ENCODE measurements at places on chromosomes 4 and X.

DNA sequence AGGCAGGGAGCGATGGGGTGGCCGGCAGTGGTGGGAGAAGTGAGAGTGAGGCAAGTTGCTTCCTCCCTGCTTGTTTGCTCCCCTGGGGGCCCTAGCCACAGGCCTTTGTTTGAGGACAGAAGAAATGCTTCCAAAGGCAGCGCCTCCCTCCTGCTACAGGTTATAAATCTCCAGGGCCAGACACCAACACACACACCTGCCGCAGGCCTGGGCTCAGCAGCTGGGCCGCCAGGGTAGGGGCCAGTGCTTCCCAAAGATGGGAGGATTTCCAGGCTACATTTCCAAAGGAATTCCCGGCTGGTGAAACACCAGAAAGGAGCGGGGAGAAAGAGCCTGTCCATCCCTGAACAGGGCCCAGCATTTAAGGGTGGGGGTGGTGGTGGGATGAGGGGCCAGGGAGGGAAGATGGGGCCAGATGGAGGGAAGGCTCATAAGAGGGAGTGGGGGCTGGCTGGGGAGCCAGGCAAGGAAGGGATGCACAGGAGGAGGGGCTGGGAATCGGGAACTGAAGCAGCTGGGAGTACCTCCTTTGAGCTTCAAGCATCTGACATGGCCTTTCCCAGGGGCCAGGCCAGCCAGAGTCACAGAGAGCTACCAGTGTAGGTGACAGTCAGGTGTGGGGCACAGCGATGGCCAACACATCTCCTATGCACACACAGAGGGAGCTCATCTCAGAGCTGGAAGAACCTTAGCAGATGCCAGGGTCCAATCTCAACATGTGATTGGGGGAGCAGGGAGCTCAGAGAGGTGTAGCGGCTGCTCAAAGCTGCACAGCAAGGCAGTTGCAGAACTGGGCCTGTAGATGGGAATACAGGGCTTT lies 143.9 kb downstream of the PJA1 start:
- DNase-seq: no peak

DNA sequence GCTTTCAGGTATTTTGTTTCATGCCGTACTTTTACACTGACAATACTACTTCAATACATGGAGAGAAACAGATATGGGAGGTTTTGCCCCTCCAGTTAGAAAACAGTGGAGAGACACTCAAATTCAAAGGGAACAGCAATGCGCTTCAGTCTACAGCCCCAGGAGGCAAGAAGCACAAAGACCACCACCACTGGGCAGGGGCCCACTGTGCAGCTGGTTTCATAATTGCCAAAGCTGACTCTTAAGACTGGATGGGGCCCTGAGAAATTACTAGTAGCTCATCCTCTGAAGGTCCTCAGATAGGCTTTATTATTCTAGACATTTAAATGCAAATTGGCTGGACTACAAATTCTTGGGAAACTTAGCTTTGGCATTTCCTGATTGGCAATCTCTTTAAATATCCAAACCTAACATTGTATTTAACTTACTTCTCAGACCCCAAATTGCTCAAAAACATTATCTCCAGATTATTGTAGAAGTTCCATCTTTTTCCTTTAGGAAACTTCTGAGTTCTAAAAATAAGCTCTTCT lies 85.9 kb upstream of the GPR34 start:
- DNase-seq: no peak

DNA sequence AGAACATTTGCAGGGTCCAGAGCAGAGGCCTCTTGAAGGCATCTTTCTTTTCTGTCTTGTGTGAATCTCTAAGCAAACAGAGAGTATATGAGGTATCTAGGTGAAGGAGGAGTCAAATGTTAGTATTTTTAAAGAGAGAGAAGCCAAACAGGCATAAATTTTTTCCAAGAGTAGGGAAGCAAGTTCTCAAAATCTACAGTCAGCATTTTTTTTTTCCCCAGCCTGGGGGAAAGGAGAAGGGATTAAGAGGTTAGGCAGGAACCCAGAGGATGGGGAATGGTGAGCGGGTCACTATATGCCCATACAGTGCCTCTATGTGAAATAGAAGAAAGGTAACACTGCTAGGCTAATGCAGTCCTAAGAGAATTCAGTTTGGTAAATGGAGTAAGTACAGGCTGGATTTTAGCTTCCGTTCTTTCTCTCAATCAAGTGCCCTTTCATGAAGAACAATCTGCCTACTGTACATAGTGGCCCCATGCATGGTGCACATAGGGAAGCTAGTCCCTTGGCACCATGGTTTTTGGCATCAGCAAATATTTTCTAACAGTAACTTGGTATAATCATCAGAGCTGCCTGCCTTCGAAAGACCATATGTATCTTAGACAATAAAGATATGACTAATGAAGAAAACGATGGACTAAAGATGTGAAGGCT lies 163.1 kb upstream of the MAB21L2 start:
- no peak for DNase-seq

DNA sequence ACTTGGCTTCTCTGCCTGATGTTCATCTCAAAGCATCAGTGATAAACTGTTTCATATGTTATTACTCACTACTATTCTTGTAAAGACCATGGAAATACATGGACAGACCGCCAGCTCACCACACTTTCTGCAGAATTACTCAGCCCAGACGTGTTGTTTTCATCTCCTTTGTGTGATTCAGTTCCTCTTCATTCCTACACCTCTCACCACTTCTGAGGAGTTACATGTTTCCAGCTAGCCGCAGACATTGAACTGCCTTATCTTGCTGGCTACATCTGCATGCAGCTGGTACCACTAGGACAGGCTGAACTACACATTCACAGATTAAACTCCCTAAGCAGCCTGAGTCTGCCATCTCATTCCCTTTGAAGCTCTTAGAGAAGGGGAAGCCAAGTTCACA lies 443.2 kb upstream of the FGF16 start:
- DNase-seq: no peak

DNA sequence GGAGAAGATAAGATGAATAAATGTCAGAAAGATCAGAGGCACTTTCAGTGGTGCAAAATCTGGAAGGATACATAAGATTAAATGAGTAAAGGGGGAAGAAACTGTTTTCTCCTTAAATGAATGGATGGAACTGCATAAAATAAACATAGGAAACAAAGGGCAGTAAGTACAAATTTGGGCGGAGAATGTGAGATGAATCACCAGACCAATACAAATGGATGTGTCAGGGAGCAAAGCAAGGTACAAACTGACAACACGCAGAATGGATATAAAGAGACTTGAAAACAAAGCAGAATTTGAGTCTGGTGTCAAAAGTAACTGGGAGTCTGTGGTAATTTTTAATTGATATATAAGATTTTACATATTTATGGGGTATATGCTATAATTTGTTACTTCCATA lies 175.3 kb upstream of the PCDH18 start:
- DNase-seq: no peak

DNA sequence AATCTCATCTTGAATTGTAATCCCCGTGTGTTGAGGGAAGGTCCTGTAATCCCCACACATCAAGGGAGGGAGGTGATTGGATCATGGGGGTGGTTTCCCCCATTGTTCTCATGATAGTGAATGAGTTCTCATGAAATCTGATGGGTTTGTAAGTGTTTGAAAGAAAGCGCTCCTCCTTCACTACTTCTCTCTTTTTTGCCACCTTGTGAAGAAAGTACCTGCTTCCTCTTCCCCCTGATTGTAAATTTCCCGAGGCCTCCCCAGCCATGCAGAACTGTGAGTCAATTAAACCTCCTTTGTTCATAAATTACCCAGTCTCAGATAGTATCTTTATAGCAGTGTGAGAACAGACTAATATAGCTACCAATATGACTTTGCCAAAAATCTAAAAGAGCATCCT lies 41.1 kb downstream of the GBA3 start:
- no peak for DNase-seq

- no peak for DNase-seq
Observed at GRCh38 chr4:109302361-109303139, at the start of gene COL25A1. COL25A1 (minus strand) TSS chr4:109302658.

GRCh38 chr4:122458625-122459024 lies 2.1 kb upstream of the IL2 start:
- DNase-seq: no peak

Measured in cortex of kidney (tissue), 1 donor.